Peyer's patch (tissue), 4 donors: ENCODE measurements at places on chromosomes 1 and 21. TPM values are rescaled to one million over a fixed set of nuclear protein-coding genes. Genes with fewer than 3 reads are reported as not detected.

The CITED4 gene
- total RNA-seq = 2.0 TPM

The TCHH gene
- 0.35 TPM for total RNA-seq

The TRNP1 gene
- total RNA-seq = not detected

The IL19 gene
- not detected for total RNA-seq

The OPRD1 gene
- not detected for total RNA-seq

The C1orf87 gene
- total RNA-seq = not detected

The FCRL1 gene
- total RNA-seq = not detected

The DIO1 gene
- total RNA-seq = not detected

The CAPN8 gene
- 74.0 TPM for total RNA-seq

The LENEP gene
- total RNA-seq = not detected

DNA sequence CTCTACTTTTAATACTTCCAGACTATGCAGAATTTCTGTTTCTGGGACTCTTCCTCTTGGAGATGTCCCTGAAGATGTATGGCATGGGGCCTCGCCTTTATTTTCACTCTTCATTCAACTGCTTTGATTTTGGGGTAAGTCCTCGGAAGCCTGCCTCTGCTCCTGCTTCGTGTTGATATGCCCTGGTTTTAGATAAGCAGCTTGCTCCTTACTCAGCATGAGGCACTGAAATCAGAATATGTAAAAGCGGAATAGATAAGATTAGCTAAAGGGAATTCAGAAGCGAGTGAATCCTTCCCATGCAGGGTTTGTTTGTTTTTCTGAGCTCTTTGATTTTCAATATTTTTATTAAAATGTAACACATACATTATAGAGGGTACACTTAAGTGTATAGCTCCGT lies 234.7 kb downstream of the CACNA1E start:
- DNase-seq = no peak

DNA sequence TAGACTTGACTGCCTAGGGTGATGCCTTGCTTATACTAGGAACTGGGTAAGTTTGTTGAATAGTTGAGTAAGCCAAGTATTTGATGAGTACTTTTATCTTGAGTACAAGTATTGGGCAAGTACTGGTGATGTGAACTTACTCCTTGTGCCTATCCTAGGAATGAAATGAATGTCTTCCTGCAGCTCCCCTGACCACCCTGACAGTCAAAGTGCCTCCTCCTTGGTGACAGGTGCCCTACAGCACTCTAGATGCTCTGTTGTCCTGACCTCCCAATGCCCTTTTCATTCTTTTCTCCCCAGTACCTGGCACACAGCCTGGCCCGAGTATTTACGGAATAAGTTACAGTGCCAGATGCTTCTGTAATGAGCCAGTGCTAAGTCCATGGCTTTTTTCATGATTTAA lies 25.5 kb downstream of the PCSK9 start:
- no peak for DNase-seq

DNA sequence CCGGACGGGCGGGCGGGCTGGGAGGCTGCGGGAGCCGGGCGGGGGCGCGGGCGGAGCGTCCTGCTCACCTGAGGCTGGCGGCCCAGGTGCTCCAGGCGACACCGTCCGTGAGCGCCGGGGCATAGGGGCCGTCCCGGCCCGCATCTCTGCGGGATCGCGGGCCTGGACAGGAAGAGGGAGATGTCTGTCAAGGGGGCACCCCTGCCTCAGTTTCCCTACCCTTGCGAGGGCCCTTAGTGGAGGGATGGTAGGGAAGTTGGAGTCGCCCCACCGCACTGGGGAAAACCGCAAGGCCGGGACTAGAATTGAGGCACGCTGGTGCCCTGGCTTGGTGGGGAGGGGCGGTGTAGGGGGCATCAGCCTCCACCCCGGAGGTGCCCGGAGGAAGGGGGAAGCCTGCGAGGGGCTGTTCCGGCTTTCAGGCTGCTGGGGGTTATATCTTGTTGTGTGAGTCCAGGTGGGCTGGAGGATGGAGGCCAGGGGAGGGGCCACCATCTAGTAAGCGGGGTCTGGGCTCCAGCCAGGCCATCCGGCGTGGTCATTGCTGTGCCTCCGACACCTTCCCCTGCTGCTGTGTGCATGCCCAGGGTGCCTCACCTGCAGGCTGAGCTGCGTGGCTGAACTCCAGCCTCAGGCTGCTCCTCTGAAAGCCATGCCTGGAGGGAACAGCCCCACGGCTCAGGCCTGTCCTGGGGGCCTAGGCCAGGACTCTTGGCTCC lies 580 bp downstream of the VWA1 start:
- DNase-seq = no peak

DNA sequence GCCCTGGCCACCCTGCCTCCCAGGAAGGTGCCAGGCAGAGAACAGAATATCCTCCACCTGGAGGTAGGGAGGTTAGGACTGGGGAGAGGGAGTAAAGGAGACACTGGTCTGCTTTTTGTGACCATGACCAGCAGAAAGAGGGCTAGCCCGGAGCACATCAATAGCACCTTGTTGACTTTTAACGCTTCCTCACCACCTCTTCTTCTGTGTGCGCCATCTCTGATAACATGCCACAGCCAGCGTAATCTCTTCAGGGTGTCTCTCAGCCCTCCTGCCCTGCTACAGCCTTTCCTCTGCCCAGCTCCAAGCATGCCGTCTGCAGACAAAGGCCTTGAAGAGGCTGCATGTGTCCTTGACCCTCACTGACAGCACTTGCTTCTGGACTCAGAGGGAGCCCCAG lies 50.9 kb upstream of the GJA5 start:
- no peak for DNase-seq

- DNase-seq = no peak
Observed at GRCh38 chr1:215640429-215641148, 73.5 kb downstream of the KCTD3 start.

DNA sequence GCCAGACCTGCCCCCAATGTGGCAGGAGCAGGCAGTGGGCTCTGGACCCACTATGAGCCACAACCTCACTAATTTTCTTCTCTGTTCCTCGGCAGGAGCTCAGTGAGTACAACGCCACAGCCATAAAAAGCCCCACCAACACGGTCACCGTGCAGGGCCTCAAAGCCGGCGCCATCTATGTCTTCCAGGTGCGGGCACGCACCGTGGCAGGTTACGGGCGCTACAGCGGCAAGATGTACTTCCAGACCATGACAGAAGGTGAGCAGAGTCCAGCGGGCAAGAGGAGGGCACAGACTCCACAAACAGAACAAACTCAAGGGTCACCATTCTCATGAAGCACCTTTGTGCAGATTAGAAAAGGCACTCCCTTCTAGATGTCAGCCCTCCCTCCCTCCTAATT lies 79.9 kb downstream of the LACTBL1 start:
- no peak for DNase-seq

- no peak for DNase-seq
Observed at GRCh38 chr1:99645699-99646531, at the start of gene PALMD. Gene PALMD, plus strand, starts transcription at chr1:99646113. Its CDS starts 205 bp downstream, at chr1:99646318.

DNA sequence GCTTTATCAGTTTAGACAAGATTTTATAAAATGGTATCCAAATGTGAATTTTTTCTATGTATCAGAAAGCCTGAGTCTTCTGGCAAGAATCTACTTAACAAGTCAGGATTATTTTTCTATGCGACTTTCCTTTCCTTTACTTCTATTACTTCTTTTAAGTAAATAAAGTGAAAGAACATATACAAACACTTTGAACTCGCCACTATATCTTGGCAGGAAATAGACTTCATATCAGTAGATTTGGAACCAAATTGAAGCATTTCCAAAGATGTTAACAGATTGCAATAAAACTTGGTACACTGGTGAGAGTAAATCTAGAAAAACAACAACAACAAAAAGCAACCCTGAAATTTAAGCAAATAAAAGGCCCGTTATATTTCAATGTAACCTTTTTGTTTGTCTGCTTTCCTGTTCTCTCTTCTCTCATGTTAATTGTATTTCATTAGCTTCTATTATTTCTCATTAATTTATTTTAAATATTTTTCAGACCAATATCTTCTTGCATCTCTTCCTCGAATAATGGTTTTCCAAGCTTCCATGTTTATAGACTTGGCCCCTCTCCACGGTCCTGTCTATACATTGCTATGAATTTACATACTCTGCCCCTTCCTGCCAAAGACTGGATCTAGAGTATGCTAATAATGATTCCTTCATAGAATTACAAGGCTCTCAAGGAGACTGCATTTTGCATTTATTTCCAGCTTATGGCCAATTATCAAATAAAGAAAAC lies 843.6 kb downstream of the ADGRL2 start:
- no peak for DNase-seq

- DNase-seq = no peak
Observed at GRCh38 chr1:145916745-145917144, 1.8 kb downstream of the PEX11B start.

- no peak for DNase-seq
Observed at GRCh38 chr21:45954261-45954660, 27.3 kb upstream of the COL6A1 start.

- no peak for DNase-seq
Observed at GRCh38 chr1:85375493-85375892, 89.5 kb downstream of the DDAH1 start.

DNA sequence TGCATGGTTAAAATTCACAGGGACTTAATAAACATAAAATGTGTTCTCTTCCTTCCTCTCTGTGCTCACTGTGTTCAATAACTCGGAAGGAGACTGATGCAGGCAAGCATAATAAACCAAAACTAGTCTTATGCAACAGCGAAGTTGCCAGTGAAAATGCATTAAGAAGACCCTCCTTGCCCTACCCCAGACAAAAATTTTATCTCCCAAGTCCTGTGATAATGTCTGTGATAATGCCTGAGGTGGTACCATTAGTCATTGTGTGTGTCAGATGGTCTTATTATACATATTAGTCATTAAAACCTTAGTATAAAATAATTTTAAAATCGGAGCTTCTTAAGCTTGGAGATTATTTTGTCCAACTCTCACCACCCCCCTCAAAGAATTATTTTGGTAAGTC lies 97.8 kb downstream of the NGF start:
- no peak for DNase-seq

DNA sequence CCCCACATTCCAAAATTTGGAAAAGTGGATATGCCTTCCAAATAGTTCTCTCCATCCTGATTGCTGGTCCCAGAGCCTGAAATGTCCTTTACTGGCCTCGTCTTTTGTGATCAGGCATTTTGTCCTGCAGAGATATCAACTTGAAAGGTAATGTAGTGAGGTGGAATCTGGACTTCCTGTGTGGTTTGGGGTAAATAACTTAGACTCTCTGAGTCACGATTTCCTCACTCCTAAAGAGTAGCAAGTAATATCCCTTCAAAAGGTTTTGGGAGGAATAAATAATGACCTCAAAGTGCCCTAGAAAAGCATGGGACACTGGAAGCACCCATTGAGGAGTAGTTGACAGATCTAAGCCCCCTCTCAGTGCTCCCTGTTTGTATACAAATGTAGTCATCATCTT lies 426.6 kb downstream of the OMA1 start:
- no peak for DNase-seq

- DNase-seq = no peak
Observed at GRCh38 chr1:15627343-15627988, 10.2 kb downstream of the DDI2 start.

GRCh38 chr1:79497193-79497773 lies 490.8 kb upstream of the ADGRL4 start:
- DNase-seq = no peak

- DNase-seq = no peak
Observed at GRCh38 chr1:201552941-201553351, 14.0 kb downstream of the NAV1 start.

DNA sequence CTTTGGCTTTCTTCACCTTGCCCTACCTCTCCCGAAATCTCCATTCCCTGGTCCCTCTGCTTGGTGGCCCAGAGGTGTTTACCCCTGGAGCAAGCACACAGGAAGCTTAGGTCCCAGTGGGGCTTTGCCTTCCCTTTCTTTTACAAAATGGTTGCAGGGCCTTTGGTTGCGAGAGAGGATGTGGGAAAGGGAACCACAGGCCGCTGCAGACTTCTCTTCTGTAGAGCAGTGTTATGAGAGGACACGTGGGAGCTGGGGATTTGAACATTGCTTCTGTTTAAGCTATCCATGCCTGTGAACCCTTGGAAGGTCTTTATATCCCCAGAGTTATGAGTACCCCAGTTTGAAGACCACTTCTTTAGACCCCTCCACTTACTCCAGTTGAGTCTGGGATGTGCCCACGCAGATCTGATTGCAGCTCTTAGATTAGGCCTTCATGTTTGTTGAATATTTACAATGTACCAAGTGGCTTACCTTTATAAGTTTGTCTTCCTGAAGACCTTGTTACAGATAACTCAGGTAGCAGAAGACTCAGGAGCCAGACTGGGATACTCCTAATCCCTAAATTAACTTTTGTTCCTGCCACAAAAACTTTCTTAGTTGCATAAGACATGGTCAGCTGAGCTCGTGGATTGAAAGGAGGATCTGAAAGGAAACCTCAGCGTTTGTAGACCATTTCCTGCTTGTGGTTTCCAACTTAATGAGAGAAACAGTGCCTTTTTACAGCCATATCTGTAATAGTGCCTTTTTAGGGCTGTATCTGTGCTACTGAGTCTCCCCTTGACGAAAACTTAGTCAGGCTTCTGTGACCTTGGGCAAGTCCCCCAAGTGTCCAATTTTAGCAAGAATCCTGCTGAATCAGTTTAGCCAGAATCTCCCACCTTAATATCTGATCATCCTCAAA lies 21.9 kb upstream of the IVNS1ABP start:
- peak; percentile 88 for DNase-seq

GRCh38 chr1:33895396-33895795 lies 31.5 kb downstream of the HMGB4 start:
- no peak for DNase-seq

- DNase-seq = peak; percentile 78
Observed at GRCh38 chr1:225426395-225427234, 1.2 kb downstream of the LBR start.

GRCh38 chr1:5971471-5972197 lies 20.6 kb downstream of the NPHP4 start:
- no peak for DNase-seq

DNA sequence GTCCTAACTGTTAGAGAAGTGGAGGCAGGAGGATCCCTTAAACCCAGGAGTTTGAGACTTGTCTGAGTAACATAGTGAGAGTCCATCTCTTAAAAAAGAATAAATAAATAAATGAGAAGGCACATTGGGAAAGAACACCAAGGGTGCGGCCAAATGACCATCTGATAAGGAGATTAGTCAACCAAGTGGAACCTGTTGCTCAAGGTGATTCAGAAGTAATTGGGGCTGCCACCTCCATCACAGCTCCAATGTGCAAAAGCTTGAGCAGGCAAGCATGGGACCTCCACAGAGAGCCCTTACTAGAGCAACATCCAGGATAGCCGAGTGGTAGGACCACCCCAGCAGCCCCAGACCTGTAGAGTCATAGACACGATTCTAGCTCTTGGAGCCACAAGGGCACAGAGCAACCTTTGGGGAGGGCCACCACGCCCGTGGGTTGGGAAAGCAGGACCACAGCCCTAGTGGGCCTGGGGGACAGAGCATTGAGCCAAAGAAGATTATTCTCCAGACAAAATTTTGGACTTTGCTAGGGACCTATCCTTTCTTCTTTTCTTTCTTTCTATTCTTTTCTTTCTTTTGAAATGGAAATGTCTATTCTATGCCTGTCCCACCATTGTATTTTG lies 40.9 kb downstream of the KCNK1 start:
- no peak for DNase-seq

DNA sequence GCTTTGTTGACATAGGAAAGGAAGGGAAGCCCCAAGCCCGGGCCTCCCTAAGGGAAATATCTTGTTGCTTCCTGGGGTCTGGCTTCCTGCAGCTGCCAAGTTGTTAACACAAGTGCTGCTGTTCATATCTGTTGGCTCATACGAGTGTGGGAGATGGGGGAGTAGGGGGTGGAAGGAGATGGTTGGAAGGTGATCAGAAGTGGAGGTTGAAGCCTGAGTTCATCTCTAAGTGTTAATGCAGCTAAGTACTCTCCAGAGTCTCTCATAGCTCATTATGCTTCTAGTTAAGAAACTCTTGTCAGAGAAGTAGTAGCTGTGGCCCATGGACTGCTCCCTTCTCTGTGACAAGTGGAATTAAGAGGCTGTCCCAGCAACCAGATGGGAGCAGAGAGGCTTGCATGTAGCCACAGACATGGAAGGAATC lies 319.2 kb upstream of the SPAG17 start:
- DNase-seq = no peak
